ENCODE measurements at places on chromosomes 5 and 9.

DNA sequence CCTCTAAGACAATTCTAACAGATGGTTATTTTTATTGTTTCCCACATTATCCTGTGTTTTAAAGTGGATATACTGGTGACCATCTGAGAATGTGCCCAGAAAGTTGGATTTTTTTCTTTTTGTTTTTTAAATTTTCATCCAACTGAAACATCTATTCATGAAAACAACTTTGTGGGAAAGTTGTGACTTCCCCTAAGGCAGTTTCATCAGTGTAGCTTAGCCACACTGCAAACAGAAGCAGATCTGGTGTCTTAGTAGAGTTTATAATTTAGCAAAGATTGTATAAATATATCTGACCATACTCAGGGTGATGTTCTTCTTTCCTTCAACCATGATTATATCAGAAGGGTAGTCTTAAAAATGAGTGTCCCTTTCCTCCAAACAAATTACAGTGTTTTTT lies 1241.3 kb downstream of the MAT2B start:
- no peak for DNase-seq

DNA sequence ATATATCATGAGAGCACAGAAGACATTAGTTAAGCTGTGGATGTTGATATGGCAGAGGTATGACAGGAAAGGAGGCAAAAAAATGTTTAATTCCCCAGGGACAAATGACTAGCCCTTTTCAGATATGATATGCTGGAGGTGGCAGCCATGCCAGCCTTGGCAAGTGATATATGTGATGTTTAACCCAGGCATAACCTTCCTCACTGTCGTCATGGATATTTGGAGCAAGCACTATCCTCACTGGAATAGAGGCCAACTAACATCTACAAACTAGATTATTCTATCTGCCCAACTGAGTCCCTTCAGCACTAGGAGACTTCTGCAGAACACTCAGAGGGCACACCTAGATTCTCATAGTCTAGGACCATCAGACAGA lies 27.3 kb upstream of the SLC46A2 start:
- DNase-seq = no peak

DNA sequence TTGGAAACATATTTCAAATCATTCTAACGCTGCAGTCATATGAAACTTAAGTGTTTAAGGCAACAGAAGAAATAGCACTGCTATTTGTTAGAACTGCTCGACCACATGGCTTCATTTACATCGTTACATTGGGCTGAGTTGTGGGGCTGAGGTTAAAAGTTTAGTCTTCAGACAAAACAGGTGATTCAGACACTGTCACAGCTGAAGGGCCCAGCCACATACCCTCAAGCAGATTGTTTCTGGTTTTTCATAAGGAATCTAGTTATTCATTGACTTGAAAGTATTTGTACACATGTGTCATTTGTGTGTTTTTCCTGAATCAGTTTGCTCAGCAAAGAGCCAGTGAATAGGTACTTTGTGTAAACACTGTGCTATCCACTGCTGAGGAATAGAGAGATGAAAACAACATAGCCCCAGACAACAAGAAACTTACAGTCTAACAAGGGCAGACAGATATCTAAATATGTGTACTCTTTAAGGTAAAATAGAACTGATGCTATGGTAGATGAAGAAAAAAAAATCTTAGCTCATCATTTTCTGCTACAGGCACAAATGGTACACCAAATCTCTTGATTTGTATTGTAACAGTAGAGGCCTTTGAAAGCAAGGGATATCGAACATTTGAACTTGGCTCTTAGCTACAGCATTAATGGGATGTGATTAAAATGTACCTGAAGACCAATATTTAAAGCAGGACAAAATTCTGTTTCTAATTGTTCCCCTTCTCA lies 357.6 kb upstream of the RPS23 start:
- DNase-seq = no peak

DNA sequence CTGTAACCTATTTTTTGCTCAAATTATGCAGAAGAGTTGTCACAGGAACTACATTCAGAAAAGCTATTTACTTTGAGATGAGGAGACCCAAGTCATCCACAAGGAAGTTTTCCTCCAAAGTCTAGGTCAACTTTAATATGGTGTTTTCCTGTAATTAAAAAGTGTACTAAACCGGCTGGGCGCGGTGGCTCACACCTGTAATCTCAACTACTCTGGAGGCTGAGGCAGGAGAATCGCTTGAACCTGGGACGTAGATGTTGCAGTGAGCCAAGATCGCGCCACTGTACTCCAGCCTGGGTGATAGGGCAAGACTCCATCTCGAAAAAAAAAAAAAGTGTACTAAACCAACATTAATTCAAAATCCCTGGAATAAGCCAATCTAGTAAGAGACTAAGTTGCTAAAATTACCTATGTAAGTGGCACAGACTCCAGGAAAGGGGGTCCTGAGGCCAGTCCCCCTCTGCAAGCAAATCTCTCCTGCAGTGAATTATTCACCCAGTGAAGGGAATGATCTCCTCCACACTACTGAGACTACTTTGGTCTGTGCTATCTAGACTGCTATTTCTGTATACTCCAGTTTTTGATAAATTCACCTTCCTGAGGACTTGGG lies 38.9 kb downstream of the FNBP1 start:
- DNase-seq = no peak

- DNase-seq = no peak
Observed at GRCh38 chr5:7876867-7877266, 7.9 kb downstream of the MTRR start.
